HS-27A (cell line): ENCODE measurements at places on chromosomes 1 and 21.

DNA sequence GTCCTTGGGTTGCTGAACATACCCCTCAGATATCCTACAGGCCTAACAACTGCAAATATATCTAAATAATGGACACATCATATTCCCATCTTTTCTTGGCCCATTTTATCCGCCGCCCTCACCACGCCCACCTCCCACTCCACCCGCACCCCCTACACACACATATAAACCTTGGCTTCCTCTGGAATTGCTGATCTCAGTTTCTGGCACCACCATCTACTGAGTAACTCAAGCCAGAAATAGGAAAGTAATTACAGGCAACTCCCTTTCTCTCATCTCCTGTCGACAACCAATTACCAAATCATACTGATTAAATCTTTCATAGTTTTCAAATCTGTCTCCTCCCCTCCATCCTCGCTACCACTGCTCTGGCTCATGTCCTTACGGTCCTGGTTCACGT is 4.7 kb downstream of the RGS8 start:
- DNase-seq, result no peak

DNA sequence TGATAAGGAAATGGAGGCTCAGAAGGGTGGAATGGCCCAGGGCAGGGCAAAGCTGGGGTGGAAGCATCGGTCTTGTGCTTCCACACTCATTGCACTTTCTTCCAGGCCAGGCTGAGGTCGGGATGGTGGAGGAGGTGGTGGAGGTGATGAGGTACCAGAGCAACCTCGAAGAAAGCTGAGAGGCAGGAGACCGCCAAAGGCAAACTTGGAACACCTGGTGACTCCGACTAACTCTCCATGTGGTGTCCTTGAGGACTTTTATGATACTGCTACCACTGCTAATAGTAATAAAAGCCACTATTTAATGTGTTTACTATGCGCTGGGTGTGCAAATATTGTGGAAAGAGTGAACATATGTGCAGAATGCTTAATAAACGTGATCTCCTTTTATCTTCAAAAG is 16.9 kb upstream of the BTG2 start:
- DNase-seq, result no peak

- no peak for DNase-seq
These were observed 25.3 kb downstream of the CNIH4 start for GRCh38 chr1:224381880-224382548.

DNA sequence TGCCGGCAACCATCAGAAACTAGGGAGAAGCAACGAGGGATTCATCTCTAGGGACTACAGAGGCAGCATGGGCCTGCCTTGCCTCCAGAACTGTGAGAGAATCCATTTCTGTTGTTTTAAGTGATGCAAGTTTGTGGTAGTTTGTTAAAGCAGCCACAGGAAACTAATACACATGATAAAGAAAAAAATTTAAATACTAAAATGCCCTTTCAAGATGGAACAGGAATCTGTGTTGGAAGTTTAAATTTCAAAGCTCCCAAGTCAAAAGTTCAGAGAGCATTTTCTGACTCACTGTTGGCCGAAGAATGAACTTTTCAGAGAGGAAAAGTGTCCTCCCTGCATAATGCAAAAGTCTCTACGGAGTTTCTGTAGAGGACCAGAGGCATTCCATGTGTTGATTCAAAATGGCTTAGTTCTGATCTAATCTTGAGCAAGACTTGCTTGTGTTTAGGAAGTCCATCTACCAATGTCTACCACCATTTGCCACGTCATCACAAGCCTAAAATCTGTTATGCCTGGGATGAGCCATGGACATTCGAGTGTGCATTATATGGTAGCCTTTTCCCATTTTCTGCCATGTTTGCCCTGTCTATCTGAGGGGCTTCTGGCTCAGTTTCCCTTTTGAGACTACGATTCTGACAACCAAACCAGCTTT is 22.4 kb upstream of the ARHGAP29 start:
- DNase-seq, result no peak

DNA sequence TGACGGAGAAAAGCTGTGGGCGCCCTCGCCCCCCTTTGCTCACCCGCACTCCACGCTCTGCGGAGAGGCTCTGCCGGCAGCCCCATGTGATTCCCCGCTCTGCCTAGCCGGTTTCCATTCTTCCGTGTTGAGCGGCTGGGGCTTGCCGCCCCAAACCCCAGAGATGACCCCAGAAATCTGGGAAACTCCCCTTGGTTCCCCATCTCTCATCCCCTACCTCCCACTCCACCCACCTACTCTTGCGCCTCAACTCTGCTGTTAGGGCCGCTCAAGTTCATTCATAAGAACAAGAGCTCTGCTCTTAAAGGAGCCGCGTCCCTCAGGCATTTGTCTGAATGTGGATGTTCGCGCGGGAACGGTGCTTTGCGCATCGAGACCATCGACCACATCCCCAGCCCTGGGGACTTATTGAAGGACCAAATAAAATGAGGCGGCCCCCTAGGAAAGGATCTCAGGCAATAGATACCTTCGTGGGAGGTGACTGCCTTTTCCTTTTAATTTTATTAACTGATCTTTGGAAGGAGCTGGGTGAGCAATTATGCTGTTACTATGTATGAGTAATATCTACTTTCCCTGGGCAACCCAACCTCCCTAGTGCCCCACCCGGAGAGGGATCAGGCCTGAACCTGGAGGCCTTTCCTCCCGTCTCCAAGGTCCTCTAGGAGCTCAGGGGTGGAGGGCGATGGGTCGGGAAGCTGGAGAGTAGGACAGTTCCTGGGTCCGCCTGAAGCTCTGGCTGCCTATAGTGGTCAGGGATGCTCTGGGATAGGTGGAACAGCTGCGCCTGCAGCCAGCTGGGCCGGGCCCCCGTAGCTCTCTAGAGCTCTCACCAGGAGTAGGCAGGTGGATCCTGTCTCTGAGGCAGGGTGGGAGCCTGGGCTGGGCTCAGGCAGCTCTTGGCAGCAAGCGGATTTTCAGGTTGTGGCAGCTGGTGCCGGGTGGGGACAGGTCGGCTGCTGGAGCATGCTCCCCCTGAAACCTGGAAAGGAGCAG is 898 bp downstream of the MFSD2A start:
- DNase-seq, result peak; percentile 35

DNA sequence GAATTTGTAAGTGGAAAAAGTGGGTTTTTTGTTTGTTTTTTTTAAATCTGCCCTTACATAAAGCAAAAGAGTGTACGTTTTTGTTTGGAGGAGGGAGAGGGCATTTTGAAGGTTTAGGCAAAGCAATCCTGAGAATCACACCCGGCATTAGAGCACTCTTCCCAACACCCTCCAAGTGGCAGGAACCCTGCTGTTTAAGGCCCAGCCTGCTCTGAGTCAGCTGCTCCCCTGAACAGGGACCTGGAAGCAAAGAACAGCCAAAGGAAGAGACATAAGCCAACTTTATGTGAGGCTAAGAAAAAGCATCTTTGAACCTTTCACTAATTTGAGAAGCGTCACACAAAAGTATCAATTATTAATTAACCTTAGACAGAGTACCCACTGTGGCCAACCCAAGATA is 16.9 kb downstream of the MTFR1L start:
- no peak for DNase-seq

DNA sequence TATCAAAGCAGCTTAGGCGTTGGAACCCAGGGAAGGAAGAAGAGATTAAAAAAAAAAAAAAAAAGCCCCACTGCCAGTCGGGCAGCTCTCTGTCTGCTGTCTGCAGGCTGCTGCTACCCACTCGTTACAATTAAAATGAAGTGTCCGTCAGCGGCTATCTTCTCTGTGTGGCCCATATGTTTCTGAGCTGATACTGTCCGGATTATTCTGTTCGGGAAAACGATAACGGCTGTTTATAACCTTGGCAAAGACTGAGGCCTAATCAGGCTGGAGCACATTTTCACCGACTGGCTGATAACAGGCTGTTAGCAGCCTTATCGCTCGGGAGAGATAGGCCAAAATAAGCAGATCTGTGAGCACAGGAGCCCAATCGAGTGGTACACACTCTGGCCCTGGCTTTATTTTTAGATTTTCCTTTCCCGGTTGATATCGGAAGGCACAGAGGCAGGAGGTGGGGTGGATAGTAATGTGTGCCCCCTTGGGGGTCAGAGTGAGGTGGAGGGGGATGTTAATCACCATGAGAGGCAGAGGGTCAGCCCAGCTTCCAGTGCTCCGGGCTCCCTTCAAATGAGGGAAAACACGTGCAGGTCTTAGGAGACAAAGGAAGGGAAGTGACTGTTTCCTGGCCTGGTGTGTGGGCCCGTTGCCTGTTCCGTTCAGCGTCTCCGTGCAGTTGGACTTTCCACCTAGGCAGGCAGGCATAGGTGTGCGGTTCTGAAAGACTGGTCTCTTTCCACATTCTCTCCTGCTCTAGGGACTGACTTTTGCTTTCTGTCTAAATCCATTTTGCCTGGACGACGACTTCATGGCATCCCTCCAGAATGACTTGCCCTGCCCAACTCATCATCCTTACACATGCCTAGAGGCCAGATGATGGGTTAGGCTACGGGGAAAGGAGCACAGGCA is 153.4 kb downstream of the PBX1 start:
- DNase-seq, result no peak

DNA sequence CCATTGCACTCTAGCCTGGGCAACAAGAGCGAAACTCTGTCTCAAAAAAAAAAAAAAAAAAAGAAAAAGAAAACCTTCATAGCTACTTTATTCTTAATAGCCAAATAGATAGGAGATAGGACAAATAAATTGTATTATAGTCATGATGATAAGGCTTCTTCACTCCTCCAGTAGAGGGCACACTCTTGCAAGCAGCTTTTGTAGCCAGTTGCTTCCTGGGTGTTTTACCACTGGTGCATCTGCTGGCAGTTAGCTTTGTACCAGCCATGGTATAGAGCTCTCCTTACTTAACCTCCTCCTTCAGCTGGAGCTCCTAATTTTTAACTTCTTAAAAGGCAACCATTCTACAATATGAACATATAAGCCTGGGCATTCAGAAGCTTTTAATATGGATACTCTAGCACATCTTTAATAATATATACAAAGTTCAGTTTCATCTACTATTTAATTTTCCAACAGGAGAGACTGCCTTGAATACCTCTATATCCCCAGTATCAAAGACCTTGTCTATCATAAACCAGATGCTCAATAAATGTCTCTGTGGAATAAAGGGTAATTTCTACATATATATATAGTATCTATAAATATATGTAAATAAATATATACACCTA is 35.8 kb downstream of the EVI5 start:
- no peak for DNase-seq

GRCh38 chr21:14318578-14318977 is 64.4 kb downstream of the HSPA13 start:
- DNase-seq, result no peak

DNA sequence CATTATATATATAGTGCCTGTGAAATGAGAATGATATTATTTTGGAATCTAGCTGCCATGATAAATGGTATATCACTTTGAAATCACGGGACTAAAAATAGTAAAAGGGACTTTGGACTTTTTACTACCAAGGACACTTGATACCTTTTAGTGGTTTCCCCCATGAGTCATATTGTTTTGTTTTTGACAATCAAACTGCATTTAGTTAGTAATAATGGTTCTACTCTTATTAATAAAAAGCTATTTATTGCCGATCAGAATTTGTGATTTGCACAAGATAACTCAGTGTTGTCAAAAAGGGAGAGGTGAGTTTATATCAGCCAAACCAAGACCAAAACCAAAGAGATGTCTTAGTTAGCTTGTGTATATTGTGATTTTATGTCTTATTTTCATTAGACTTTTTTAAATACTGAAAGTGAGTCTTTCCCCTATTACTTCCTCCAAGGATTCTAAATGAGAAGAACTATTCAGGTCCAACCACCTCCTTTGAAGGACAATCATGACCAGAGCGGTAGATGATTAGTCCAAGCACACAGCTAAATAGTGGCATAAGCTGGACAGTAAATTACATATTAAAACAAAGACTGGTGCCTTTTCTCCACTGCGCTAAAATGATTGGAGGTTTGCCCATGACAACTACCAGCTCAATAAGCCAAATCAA is 281.7 kb upstream of the ESRRG start:
- no peak for DNase-seq

DNA sequence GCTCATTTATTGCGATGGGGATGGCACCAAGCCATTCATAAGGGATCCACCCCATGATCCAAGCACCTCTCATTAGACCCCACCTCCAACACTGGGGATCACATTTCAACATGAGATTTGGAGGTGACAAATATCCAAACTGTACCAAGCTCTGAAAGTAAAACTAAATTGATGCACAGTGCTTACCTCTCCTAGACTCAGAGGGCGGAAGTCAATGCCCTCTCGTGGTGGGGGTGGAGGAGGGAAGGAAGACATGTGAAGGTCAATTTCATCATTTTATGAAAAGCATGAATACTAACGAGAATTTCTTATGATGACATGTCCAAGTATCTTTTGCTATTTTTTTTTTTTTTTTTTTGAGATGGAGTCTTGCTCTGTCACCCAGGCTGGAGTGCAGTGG is 120.0 kb downstream of the PGBD5 start:
- no peak for DNase-seq

- no peak for DNase-seq
These were observed 70.9 kb upstream of the ETS2 start for GRCh38 chr21:38734646-38735365.

GRCh38 chr1:231681006-231681405 is 54.4 kb downstream of the DISC1 start:
- DNase-seq, result no peak

GRCh38 chr1:212518188-212519054 is 85.7 kb downstream of the NENF start:
- no peak for DNase-seq

DNA sequence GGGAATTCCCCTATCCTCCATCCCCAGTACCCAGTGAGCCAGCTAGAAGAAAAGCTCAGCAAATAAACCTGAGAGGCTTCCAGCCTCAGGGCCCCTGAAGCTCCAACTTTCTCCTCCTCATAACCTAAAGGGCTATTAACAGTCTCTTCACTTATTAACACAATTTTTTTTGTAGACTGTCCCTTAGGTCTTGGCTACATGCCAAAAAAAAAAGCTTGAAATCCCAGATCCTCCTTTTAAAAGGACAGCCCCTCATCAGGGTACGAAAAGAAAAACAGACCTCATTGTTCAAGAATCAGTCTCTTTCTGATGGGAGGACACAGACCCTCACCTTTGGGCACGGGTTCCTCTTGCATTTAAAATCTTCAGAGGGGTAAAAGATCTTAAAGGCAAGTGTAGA is 72.8 kb upstream of the CD1D start:
- DNase-seq, result no peak
